ENCODE measurements at places on chromosomes 2 and 18. TPM values are rescaled to one million over a fixed set of nuclear protein-coding genes. Genes with fewer than 3 reads are reported as not detected.

DNA sequence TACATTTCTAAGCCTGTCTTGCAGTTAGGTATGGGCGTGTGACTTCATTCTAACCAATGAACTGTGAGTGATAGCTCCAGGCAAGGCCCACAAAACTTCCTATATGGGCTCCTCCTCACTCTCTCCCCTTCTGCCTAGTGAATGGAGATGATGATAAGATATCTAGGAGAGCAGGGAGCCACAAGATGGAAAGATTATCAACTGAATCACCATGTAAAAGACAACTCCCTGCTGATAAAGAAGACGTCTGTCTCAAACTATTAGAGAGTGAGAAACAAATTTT is 237.1 kb downstream of the GPD2 start:
- DNase-seq, result no peak

GRCh38 chr2:221896505-221897151 is 324.5 kb upstream of the EPHA4 start:
- no peak for DNase-seq

- no peak for DNase-seq
These were observed 10.0 kb upstream of the BCL2 start for GRCh38 chr18:63329431-63330145.

DNA sequence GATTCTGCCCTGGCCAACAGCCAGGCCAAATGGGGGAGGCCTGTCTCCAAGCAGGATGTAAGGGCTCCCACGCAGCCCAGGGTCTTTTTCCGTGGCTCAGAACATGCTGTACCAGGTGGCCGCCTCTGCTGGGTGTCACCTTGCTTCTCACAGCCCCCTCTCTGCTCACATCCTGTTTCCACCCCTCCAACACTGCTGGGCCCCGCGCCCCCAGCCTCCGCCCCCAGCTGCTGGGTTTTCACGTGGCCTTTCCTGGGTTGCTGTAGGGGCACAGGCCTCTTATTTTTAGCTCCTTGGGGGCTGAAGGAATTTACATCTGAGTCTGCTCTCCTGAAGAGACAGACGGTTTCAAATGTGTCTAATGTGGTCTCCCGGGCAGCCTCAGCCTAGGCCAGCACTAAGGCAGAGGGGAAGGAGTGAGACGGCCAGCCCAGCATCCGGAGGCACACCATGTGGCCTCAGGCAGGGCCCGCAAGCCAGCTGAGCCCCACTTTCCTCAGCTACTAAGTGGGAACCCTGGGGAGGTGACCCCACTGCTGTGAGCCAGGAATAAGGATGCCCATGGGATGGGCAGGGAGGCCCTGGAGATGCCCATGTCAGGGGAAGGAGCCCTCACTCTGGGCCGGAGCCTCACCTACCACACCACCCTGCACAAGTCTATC is 18.7 kb upstream of the DUSP2 start:
- DNase-seq, result no peak

DNA sequence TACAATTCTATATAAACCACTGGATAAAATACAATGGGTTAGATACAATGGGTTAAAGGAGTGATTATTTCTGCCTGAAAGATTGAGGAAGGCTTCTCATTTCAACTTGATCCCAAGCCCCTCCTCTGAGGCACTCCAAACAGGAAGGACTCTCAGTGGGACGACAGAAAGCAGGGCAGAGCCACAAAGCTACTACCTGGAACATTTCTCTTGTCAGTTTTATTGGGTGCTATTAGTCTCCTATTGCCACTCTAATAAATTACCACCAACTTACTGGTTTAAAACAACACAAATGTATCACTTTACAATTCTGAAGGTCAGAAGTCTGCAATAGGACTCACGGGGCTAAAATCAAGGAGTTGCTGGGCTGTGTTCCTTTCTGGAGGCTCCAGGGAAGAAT is 146.7 kb downstream of the MREG start:
- no peak for DNase-seq

DNA sequence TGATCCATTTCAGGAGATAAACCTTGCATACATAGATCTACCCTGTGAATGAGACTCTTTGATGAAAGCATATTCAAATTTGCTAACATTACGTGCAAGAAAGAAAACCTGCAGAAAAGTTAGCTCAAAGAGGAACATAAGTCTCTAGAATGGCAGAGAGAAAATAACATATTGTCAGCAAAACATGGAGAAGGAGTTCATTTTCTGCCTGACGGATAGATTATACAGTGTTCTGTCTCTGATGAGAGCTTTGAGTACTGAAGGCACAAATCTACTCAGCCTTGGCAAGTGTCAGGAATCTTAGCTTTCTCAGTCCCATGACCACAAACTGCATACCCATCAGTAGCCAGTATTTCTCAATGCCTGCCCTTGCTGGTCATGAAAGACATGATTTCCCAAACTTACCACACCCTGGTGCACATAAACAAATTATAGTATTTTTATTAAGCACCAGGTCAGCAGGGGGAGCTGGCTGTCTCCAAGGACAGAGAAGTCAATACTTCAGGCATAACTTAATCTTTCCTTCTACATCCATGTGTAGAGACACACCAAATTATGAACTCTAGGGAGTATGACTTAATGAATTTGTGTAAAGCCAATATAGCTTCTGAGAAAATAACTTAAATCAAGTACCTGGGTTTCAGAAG is 401.2 kb upstream of the SOX11 start:
- DNase-seq, result no peak

GRCh38 chr2:3667151-3667631 is 9.2 kb downstream of the ALLC start:
- DNase-seq, result no peak

- DNase-seq, result no peak
These were observed 62.5 kb downstream of the DAW1 start for GRCh38 chr2:227933884-227934283.

GRCh38 chr2:190592831-190593230 is 56.1 kb upstream of the NAB1 start:
- DNase-seq, result no peak

DNA sequence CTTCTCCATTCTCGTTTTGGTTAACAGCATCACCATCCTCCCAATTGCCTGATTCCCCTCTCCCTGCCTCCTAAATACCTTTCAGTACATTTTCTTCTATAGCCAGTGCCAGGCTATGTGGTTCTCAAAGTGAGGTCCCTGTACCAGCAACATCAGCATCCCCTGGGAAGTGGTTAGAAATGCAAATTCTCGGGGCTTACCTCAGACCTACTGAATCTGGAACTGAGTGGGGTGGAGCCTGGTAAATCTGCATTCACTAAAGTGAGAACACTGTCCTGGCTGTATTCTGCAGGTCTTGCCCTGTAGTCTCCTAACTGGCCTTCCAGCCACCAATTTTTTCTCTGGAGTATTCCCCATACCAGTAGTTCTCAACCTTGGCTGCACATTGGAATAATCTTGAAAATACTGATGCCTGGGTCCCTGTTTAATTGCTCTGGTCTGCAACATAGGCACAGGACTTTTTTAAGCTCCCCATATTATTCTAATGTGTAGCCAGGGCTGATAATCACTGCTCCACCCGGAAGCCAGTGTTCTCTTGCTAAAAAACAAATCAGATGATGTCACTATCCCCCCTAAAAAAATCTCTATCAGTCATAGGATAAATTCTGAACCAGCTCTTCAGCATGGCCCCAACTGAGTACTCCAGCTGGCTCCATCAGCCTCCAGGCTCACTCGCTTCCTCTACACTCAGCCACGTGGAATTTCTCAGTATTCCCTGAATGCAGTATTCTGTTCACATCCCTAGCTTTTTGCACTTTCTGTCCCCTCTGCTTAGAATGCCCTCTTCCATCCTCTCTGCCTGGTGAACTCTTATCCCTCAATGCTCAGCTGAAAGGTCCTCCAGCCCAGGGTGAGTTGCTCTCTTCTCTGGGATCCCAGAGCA is 98.4 kb downstream of the CDK15 start:
- DNase-seq, result no peak

DNA sequence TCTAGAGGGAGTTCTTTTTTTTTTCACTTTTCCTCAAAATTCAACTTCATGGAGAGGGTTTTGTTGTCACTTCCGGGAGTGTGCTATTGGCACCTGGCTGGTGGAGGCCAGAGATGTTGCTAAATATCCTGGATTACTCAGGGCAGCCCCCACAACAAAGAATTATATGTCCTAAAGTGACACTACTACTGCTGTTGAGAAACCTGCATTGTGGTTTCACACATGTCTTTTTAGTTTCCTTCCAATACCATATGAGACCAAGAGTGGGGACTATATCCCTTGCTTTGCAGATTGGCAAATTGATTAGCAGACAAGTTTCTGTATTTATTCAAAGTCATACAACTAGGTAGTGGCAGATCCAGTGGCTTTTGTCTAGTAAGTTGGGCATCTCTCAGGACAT is 826.8 kb downstream of the TRIB2 start:
- DNase-seq, result no peak

DNA sequence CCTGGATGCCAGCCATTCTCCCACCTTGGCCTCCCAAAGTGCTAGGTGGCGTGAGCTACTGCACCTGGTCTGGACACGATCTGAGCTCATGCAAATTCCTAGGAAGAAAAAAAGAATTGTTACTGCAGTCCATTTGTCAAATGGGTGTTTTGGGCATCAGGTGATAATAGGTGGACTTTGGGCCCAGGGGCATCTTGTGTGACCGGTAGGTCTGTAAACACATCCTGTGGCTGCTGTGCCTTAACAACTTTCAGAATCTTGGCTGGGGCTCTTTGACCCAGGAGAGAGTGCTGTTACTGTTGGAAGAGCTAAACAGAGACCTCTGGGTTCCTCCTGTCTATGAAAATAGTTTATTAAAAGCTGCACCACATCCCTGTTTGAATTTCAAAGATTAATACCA is 34.9 kb upstream of the TFCP2L1 start:
- DNase-seq, result no peak

DNA sequence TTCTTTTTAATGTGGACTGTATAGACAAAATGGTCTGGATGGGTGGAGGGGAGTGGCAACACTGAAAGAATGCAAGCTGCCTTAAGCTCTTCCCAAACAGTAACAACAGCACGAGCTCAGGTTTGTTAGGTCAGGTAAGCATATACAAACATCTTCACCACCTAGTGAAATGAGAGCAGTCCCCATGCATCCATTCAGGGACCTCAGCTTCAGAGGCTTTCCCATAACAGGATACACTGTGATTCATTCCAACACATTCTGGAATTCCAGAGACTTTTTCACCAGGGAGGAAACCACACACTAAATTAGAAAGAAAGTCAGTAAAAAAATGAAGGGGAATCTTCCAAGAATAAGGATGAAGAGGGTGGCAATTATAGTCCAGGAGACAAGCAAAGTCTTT is 50.4 kb upstream of the BZW1 start:
- DNase-seq, result no peak

- DNase-seq, result no peak
These were observed 1603.8 kb upstream of the ZEB2 start for GRCh38 chr2:146123714-146124113.

- no peak for DNase-seq
These were observed 971.1 kb upstream of the ACVR2A start for GRCh38 chr2:146873646-146874259.

DNA sequence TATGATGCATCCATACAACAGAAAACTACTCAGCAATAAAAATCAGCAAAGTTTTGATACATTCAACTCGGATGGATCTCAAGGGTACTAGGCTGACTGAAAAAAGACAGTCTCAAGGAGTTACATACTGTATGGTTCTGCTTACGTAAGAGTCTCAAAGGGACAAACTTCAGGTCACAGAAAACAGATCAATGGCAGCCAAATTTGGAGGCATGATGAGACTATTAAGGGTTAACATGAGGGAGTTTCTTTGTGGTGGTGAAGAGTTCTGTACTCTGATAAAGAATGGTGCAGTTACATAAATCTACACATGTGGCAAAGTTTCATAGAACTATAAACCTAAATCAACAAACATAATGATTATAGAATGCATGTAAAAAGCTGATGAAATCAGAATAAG is 81.4 kb downstream of the COBLL1 start:
- DNase-seq, result no peak

The CHRND gene
- 2.2 TPM for total RNA-seq

The SKOR2 gene
- 6.7 TPM for total RNA-seq

The NRP2 gene
- total RNA-seq, result 89.0 TPM

The EPB41L3 gene
- total RNA-seq, result 368 TPM

The RASGRP3 gene
- total RNA-seq, result not detected

The ANKRD30BL gene
- total RNA-seq, result 0.29 TPM

All from glutamatergic neuron (in vitro differentiated cells).